ENCODE measurements at places on chromosomes 4 and X.

- peak; percentile 22 for DNase-seq
Observed at GRCh38 chrX:9610771-9611392, 146.0 kb downstream of the TBL1X start.

DNA sequence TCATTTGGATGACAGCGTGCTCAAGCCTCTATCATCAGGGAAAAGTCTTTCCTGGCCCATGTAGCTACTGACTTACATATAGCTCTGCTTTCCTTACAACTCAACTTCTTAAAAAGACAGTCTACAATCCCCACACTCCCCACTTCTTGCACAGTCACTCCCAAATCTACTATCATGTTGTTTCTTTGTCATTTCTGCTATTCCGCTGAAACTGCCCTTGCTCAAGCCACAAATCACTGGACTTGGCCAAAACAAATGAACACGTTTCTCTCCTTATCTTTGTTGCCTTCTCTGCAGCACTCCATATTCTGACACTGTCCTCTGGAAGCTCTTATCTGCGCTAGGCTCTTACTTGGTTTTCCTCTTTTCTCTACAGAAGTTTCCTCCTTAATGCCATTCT is 28.2 kb downstream of the GPRIN3 start:
- DNase-seq, result no peak

GRCh38 chr4:54909961-54910360 is 215.4 kb downstream of the KDR start:
- no peak for DNase-seq

- peak; percentile 16 for DNase-seq
Observed at GRCh38 chrX:44876086-44876485, 3.1 kb downstream of the KDM6A start.

GRCh38 chr4:2871911-2872310 is 28.3 kb downstream of the ADD1 start:
- DNase-seq, result no peak

GRCh38 chr4:2745981-2746806 is 9.9 kb downstream of the TNIP2 start:
- peak; percentile 37 for DNase-seq

- DNase-seq, result no peak
Observed at GRCh38 chrX:55522596-55523276, 33.1 kb upstream of the USP51 start.

DNA sequence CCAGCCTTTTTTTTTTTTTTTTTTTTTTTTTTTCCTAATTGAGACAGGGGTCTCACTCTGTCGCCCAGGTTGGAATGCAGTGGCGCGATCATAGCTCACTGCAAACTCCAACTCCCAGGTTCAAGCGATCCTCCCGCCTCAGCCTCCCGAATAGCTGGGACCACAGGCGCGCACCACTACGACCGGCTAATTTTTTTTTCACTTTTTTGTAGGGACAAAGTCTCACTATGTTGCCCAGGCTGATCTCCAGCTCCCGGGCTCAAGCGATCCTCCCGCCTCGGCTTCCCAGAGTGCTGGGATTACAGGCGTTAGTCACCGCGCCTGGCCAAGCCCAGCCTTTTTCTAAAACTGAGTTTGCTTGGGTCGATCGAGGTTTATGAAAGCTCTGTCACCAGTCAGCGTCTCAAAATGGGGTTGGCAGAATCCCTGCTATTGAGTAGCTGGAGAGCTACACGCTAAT is 1.3 kb upstream of the OTUD5 start:
- DNase-seq, result peak; percentile 71

DNA sequence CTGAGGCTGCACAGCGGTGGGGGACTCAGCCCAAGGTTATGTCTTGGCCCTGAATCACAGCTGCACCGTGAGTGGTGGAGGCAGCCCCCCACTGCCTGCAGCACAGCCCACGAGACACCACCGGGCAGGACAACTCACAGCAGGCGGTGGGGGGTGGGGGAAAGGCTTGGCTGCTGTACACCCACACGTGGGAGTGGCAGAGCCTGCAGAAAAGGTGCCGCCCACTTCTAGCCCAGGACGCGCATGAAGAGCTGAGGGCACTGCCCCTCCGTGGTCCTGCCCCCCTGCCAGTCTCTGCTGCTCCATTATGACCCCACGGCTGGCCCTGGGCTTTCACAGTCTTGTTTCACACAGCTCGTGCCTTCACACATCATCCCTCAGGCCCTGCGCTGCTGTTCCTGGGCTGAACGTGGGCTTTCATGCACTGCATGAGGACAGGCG is 40.8 kb downstream of the FGFRL1 start:
- DNase-seq, result no peak

DNA sequence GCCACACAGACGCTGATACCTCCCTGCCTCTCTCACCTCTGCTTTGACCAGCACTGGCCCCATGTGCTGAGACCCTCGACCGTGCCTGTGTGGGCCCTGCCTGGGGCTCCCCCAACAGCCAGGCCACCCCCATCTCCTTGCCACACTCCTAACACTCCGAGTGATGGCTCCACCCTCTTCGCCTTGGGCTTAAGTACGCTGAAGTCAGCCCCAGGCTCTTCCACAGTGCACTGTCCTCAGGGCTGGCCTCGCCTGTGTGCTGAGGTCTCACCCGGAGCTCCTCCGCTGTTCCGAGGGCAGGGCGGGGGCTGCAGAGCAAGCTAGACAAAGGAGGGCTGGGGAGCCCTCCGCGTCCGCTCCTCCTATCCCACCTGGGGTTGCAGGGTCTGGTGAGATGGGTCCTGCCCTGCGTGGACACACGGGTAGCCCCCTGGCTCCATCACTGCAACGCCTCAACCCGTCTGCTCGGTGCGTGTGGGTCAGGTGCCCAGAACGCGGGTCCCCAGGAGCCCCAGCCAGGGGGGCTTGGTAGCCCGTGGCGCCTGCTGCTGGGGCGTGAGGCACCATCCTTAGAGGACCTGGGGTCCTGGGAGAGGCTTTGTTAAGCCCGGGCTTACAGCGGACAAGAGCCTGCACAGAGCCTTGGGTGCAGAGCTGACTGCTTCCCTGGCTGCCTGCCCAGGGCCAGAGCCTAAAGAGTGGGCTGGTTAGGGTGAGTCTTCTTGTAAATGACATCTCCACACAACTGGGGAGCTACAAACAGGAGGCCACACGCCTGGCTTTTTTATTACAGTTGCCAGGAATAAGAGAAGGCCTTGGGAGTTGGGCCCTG is 42.6 kb upstream of the NKX1-1 start:
- DNase-seq, result no peak

DNA sequence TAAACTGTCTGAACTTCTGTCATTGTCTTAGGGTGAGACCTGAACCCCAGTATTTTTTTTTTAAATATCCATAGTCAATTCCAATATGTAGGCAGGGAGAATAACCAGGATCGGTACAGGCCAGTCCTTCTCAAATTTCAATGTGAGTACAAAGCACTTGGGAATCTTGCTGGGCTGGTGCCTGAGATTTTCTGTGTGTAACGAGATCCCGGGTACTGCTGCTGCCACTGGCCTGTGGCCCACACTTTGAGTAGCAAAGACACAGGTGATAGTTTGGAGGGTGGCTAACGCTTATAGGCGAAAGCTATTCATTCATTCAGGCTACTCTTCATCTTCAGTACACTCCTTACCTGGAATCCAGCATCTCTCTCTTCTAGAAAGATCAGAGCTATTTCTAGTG is 923.6 kb upstream of the TENM3 start:
- no peak for DNase-seq

DNA sequence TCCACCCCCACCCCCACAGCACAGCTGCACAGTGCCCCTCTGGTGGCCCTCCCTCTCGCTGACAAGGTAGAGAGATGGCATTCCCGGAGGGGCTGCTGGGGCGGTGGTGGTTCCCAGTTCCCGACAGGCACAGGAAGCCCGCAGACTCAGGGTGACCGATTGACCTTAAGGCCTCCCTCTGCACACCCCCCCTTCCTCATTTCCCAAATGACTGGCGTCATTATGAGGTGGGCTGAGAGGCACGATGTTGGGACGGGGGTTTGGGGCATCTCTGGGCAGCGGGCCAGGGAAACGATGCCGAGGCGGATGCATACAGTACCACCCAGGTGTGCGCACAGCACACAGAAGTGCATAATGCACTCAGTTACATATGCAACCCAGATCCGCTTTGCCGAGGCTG is 3.5 kb upstream of the TIMP1 start:
- DNase-seq, result no peak

GRCh38 chr4:37699868-37700481 is 13.8 kb upstream of the RELL1 start:
- no peak for DNase-seq

GRCh38 chr4:104418286-104418685 is 76.4 kb downstream of the CXXC4 start:
- no peak for DNase-seq

GRCh38 chr4:121189326-121190215 is 25.4 kb upstream of the TNIP3 start:
- DNase-seq, result no peak

DNA sequence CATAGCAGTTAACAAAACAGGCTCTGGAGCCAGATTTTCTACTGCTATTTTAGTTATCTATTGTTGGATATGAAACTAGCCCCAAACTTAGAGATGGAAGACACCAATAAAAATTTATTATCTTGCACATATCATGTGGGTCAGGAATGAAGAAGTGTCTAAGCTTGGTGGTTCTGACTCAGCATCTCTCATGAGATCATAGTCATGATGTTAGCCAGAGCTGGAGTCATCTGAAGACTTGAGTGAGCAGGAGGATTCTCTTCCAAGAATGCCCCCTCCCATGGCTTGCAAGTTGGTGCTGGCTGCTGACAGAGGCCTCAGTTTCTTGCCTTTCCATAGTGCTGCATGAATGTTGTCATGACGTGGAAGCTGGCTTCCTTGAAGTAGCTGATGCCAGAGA is 68.2 kb upstream of the TAPT1 start:
- peak; percentile 30 for DNase-seq

DNA sequence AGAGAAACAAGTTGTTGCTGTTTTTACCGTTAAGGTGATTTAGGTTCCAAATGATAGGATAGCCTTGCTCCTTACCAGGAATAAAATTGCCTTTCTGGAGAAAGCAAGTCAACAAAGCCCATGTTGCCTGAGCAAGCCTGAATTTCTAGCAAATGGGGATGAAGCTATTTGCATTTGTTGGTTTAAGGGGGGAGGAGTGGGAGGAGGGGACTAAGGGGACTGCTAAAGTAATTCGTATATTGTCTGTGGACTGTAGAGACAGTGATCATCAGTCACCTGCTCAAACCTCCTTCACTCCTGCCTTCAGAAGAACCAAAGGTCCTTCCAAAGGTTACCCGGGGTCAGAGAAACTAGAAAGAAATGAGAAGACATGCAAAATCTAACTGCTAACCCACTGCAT is 65.8 kb downstream of the SCML2 start:
- DNase-seq, result no peak

- DNase-seq, result no peak
Observed at GRCh38 chr4:185546335-185546734, 11.0 kb upstream of the PDLIM3 start.

GRCh38 chr4:122819708-122820449 is 6.8 kb upstream of the FGF2 start:
- DNase-seq, result peak; percentile 61

- no peak for DNase-seq
Observed at GRCh38 chrX:40150503-40150902, 52.7 kb upstream of the BCOR start.

- no peak for DNase-seq
Observed at GRCh38 chrX:55490121-55490520, 473 bp upstream of the USP51 start.

DNA sequence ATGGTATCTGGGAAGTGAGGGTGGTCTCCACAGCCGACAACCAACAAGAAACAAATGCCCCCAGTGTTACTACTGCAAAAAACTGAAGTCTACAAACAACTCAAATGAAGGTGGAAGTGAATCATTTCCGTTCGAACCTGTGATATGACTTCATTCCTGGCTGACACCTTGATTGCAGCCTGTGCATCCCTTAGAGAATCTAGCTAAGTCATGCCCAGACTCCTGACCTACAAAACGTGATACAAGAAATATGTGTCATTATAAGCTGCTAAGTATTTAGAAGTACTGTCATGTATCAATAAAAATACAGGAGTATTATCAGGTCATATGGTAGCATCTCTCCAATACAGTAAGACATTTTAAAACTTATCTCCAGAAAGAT is 959.7 kb upstream of the LCORL start:
- DNase-seq, result no peak

- no peak for DNase-seq
Observed at GRCh38 chrX:39574178-39574577, 523.6 kb downstream of the BCOR start.

DNA sequence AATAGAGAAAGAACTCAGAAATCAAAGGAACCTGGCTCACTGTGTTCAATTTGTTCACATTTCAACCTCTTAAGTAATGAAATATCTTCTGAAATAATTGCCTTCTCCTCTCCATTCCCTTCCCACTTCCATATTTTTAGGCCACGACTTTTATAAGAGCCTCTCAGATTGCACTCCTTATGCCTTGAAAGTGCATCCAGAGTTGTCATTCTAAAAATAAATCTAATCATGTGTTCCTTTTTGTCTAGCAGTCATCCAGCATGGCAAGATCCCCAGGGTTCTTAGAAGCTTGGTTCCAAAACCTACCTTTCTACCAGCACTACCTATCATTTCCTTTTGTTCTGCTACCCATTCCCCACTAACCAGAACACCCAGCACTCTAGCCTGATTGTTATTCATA is 42.4 kb upstream of the RPA4 start:
- DNase-seq, result no peak

DNA sequence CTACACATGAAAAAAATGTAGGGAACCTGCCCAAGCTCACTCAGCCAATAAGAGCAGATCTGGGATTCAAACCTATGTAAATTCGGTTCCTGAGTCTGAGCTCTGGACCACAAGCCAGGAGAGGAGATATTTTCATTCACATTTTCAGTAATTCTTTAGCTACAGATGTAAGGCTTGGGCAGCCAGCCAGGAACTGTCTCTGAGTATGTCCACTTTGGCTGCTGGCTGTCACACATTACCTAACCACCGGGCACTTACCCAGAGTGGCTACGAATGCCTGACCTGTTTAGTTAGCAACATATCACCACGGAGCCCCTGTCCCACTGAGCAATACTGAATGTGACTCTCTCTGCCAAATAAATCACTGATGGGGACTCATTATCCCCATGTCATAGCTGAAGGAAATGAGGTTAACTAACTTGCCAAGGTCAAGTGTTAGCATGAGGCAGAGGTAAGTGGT is 15.3 kb downstream of the USP46 start:
- DNase-seq, result peak; percentile 74
